Muscle of leg (tissue), 16 donors: ENCODE measurements at places on chromosomes 4 and X.

- no peaks in the 10 kb centered on the region for H3K27me3 ChIP-seq
- no peak overlapping the region for H3K4me3 ChIP-seq
- H3K36me3 ChIP-seq = no peaks in the 10 kb centered on the region
- H3K4me1 ChIP-seq = no peaks in the 10 kb centered on the region
These were observed 951.5 kb upstream of the POU3F4 start for GRCh38 chrX:82556588-82556987.

DNA sequence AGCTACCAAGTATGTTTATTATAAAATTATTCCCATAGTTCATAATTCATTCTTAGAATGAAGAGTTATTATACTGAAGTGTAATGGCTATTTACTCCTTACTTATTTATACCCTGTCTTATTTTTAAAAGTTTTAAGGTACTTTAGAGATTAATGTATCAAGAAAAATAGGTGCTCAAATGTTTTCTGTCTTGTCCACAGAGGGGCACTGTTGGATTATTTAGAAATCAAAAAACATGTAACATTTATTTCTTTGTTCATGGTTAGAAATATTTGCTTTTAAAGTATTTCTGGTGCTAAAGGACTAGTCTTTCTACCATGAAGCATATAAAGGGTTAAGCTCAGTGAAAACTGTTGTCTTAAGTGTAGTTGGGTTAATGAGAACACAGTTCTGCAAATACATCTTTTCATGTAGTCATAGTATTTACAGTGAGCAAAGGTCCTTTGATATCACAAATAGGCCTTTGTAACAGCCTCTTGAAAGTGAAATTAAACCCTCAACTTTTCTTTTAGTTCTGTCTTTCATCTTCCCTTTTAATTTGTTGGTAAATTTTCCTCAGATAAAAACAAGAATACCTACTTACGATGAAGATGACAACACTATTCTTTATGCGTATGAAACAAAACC lies 7.7 kb downstream of the SCML1 start:
- H3K4me1 ChIP-seq = peaks cover 8% of the 10 kb centered on the region
- H3K27ac ChIP-seq = no peak overlapping the region
- H3K4me3 ChIP-seq = no peak overlapping the region
- peaks cover 31% of the 10 kb centered on the region for H3K27me3 ChIP-seq

GRCh38 chr4:101886826-101887225 lies 96.3 kb downstream of the BANK1 start:
- H3K27me3 ChIP-seq = no peaks in the 10 kb centered on the region
- no peaks in the 10 kb centered on the region for H3K36me3 ChIP-seq
- H3K27ac ChIP-seq = no peak overlapping the region
- no peaks in the 10 kb centered on the region for H3K4me1 ChIP-seq
- no peak for DNase-seq
- H3K4me3 ChIP-seq = no peak overlapping the region

DNA sequence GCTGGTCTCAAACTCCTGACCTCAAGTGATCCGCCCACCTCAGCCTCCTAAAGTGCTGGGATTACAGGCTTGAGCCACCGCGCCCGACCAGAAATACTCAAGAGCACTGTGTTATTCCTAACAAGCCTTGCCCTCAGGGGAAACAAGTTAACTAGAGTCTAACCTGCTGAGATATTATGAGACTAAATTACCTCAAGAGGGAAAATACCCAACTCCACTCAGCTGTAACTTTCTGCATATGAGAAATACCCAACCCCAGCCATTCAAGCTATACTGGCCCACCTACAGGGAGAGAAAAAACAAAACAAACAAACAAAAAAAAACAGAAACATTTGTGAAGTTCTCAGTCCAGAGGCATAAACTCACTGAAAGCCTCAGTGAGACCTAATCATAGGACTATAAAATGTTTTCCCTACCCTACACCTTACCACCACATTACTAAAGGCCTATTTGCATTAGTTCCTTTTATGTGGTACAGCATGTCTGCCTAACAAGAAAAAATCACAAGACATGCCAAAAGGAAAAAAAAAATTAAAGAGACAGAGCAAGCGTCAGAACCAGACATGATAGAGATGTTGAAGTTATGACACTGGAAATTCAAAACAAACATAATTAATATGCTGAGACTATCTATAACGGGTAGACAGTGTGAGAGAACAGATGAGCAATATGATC lies 876.0 kb downstream of the FSTL5 start:
- H3K27ac ChIP-seq = no peak overlapping the region
- DNase-seq = no peak
- H3K36me3 ChIP-seq = no peaks in the 10 kb centered on the region
- H3K4me1 ChIP-seq = no peaks in the 10 kb centered on the region

DNA sequence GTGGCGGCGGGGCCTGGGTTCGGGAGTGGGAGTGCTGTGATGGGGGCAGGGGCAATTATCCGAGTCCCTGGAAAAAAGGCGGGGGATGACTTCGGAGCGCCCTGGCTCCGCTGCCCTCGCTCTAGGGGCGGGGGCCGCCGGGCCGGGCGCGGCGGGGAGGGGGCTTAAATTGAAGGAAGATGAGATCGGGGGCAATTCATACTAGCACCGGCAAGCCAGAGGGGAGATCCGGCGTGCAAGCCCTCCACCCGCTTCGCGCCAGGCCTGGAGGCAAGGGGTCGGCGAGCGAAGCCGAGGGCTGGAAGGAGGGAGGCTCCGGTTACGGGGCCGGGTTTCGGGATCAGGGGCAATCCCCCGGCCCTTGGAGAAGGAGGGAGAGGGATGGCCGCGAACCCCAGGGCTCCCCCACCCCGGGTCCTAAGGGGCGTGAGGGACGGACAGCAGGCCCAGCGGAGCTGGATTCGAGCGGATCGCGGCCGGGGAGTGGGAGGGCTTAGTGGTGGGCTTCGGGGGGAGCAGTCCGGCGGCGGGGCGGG lies 1.2 kb downstream of the BCORL1 start:
- H3K4me1 ChIP-seq = peaks cover 7% of the 10 kb centered on the region
- DNase-seq = peak; percentile 40
- H3K4me3 ChIP-seq = no peak overlapping the region
- no peaks in the 10 kb centered on the region for H3K36me3 ChIP-seq
- H3K27ac ChIP-seq = peak overlapping the region; percentile 47

GRCh38 chrX:136728393-136728792 lies 52.3 kb downstream of the ARHGEF6 start:
- DNase-seq = no peak
- H3K4me3 ChIP-seq = no peak overlapping the region
- peaks cover 7% of the 10 kb centered on the region for H3K27me3 ChIP-seq
- no peaks in the 10 kb centered on the region for H3K4me1 ChIP-seq

DNA sequence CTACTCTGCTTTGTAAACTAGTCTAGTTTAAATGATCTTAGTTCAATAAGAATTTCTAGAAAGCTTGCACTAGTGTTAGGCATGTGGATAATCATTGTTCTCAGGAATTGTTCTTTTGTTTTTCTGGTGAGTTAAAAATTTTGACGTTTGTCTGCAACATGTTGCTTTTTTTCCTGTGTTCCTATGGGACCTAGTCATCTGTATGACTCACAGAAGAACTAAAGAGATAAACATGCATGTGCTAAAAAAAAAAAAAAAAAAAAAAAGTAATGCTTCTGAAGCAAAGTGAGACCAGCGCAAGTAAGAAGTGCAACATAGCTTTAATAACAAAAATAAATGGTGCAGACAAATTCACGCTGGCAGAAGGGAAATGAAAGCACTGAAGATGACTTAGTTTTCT lies 471.2 kb downstream of the IQCM start:
- no peaks in the 10 kb centered on the region for H3K27me3 ChIP-seq
- H3K27ac ChIP-seq = no peak overlapping the region
- H3K4me1 ChIP-seq = no peaks in the 10 kb centered on the region
- H3K4me3 ChIP-seq = no peak overlapping the region
- no peaks in the 10 kb centered on the region for H3K36me3 ChIP-seq

DNA sequence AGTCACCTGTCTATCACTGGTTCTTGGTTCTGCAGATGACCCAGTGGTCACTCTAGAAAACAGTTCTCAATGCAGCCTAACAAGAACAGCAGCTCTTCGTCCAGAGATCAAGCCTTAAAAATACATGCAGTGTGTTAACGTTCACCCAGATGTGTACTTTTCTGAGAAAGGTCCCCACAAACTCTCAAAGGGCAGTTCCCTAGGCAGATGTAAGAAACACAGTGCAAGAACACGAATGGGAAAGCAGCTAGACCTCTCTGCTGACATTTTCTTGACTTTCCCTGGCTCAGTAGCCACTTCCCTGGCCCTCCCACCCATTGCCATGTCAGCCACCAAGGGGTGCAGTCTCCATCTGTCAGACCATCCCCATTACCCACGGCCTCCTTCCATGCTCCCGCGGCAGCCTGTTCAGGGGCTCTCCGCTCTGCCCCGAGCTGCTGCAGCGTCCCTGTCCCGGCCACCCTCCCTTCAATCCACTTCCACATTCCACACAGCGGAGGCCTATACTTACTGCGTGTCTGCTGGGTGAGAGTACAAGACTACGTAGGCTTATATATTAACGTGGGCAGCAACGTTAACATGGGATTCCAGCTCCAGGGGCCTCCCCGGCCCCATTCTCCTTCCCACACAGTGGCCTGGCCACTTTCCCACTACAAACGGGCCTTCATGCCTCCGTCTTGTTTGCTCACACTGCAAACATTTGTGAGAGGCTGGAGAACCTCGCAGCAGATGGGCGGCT lies 34.3 kb downstream of the IRF2 start:
- H3K4me1 ChIP-seq = peaks cover 29% of the 10 kb centered on the region
- H3K4me3 ChIP-seq = no peak overlapping the region
- peak overlapping the region; percentile 72 for H3K27ac ChIP-seq

DNA sequence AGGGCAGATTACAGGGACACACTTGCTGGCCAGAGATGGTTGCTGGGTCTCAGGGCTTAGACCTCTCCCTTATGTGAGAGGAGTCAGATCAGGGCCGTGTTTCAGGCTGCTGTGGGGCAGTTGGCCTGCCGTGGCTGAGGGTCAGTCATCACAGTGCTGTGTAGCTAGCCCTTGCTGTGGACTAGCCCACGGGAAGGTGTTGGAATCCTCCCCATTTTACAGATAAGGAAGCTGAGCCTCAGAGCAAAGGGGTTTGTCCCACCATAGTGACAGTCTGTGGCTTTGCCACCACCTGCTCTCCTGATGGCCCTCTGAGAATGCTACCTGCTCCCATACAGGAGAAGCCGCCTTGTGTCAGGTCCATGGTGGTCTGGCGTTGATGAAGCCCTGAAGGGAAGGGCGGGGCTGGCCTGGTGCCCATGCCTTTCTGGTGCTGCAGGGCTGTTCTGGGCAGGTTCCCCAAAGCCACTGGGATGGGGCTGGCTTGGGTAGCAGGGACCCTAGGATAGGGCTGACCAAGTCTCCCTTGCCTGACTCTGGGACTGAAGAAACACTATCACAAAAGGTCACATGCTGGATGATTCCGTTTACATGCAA lies 2.4 kb upstream of the FAM53A start:
- no peak overlapping the region for H3K27ac ChIP-seq
- H3K4me1 ChIP-seq = peaks cover 13% of the 10 kb centered on the region
- no peaks in the 10 kb centered on the region for H3K27me3 ChIP-seq
- H3K36me3 ChIP-seq = peaks cover 13% of the 10 kb centered on the region
- no peak overlapping the region for H3K4me3 ChIP-seq
- DNase-seq = no peak

- H3K4me3 ChIP-seq = no peak overlapping the region
- H3K27ac ChIP-seq = no peak overlapping the region
- no peaks in the 10 kb centered on the region for H3K27me3 ChIP-seq
These were observed 11.5 kb downstream of the PARM1 start for GRCh38 chr4:74944354-74944793.

- no peaks in the 10 kb centered on the region for H3K27me3 ChIP-seq
- H3K4me1 ChIP-seq = no peaks in the 10 kb centered on the region
- no peak for DNase-seq
- H3K27ac ChIP-seq = no peak overlapping the region
These were observed 8.6 kb downstream of the CFAP97 start for GRCh38 chr4:185194924-185195888.

DNA sequence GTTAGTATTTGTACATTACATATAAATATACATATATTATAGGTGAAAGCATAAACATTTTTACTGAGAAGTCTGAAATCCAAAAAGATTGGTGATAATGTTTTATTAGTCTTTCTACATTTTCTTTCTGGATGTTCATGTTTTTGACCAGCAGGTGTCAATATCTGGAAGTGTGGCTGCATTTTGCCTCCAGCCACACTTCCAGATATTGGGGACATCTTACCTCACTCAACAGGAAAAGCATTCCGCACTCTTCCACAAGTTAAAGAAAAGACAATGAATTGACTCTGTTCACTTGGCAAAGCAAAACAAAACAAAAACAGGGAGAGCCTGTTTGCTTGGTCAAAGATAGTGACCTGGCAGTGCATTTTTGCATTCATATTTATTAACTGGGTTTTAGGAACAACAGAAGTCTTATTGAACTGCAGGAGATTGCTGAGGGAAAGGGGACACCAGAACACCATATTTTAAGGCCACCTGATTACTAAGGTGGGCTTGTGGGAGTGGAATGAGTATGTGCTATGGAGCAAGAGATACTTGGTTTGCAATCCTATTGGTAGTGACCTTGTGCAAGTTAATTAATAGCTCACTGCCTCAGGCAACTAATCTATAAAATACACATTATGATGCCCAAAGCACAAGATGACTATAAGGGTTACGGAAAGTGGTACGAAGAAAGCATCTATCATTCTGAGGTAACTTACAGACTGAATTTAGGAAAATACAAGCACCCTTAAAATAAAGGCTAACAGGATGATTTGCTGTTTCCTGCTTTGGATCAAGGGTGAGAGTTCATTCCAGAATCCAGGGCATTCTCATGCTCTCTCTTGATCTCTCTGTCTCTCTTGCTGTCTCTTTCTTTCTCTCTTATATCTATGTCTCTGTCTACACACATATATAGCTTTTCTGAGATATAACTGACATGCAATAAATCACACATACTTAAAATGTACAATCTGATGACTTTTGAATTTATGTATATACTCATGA lies 389.9 kb upstream of the EMCN start:
- no peak overlapping the region for H3K27ac ChIP-seq
- H3K27me3 ChIP-seq = no peaks in the 10 kb centered on the region
- H3K4me3 ChIP-seq = no peak overlapping the region

- no peaks in the 10 kb centered on the region for H3K4me1 ChIP-seq
- no peak overlapping the region for H3K4me3 ChIP-seq
- H3K27ac ChIP-seq = no peak overlapping the region
These were observed 177.4 kb downstream of the SH3KBP1 start for GRCh38 chrX:19709812-19710518.
